Breast epithelium (tissue), 4 donors: ENCODE measurements at places on chromosomes 7 and 10.
A peak's percentile ranks its signal among the peaks of the same experiment; 100 is the strongest.

GRCh38 chr7:47484923-47485639 lies 96.8 kb downstream of the TNS3 start:
- no peak for DNase-seq

DNA sequence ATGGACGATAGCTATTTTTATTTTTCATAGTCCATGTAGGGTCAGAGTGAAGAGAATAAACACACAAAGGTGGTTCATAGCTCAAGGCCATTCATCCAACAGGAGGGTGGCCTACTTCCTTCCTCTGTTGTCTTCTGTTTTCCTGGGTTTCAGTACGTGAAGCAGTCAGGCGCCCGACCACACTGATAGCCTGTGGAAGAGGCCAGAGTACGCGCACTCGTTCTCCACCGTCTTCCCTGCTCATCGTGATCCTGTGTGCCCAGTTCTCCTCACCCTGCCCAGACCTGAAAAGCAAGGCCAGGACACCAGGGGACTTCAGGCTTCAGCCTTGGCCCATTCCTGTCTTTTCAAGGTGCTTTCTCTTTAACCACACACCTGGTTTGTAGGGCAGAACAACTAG lies 134.7 kb downstream of the GLCCI1 start:
- DNase-seq: no peak

DNA sequence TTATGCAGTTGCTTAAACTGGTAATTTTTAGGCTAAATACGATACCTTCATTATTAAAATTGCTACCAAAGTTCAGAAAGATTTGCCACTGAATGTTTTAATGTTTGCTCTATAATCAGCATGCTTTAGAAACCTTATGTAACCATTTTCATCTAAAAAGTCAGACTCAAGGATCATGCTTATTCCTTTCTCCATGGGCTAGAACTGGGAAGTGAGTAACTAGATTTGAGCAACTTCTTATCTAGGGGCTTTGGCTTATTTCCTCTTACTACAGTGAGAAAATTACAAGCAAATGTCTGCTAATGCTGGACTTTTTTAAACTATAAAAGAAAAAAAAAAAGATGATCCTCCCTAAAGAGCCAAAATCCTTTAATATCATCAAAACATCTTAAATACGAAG lies 215.9 kb downstream of the CRPPA start:
- DNase-seq: no peak

DNA sequence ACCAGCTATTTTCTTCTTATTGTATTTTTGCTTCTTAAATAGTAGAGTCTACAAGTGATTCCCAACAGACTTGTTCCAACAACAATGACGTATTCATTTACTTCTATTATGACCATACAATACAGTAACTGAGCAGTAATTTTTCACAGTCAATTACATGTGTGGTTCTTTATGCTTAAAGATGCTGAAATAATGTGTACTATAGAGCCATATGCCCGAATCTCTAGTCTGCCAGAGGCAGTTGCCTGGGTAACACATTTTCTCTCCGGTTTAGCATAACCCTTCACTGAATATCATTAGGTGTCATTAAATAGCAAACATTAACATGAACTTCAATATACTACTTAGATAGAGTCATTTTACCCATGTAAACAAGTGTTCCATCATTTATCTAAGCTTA lies 75.0 kb downstream of the SLC25A13 start:
- DNase-seq: no peak

- DNase-seq: no peak
Measured at GRCh38 chr7:106819546-106819945, 45.5 kb upstream of the PIK3CG start.

- DNase-seq: no peak
Measured at GRCh38 chr7:150967349-150967748, 10.8 kb downstream of the KCNH2 start.

GRCh38 chr10:125350519-125350918 lies 190.2 kb upstream of the CTBP2 start:
- no peak for DNase-seq

- DNase-seq: no peak
Measured at GRCh38 chr10:102783568-102783967, 39.8 kb downstream of the WBP1L start.

- DNase-seq: no peak
Measured at GRCh38 chr7:31020652-31021051, 31.5 kb upstream of the ADCYAP1R1 start.

DNA sequence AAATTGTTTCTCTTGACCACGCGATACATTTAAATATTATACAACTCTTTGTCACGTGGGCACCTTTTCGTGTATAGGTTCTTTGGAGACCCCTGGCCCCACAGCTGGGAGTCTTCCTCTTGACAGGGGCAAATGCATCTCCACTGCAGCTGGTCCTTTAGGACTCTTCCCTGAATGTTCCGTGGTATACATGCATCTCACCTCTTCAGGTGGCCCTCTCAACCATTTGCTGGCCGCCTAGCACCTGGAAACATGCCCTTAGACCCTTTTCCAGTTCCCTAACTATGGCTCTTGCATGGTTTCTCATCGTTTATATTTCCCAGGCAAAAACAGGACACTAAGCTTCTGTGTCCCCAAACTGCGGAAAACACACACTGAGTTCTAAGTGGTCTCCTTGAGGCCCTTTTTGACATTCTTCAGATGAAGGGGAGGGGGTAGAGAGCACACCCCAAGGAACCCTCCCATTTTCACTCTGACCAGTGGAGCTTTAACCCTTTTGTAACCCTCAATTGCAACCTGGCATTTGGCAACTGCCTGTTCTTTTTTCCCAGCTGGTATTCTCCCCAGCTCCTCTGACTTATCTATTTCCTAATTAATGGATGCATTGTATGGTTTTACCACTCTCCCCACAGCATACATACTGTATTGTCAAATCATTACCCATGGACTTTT lies 20.6 kb downstream of the HNRNPA2B1 start:
- no peak for DNase-seq

DNA sequence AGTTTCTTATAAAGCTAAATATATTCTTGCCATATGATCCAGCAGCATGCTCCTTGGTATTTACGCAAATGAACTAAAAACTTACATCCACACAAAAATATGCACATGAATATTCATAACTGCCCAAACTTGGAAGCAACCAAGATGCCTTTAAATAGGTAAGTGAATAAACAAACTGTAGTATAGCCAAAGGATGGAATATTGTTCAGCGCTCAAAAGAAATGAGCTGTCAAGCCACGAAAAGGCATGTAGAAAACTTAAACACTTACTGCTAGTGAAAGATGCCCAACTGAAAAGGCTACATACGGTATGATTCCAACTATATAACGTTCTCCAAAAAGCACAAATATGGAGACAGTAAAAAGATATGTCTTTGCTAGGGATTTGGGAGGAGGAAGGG lies 12.7 kb downstream of the THSD7A start:
- no peak for DNase-seq

- DNase-seq: no peak
Measured at GRCh38 chr7:120272261-120272660, 714 bp upstream of the KCND2 start.

DNA sequence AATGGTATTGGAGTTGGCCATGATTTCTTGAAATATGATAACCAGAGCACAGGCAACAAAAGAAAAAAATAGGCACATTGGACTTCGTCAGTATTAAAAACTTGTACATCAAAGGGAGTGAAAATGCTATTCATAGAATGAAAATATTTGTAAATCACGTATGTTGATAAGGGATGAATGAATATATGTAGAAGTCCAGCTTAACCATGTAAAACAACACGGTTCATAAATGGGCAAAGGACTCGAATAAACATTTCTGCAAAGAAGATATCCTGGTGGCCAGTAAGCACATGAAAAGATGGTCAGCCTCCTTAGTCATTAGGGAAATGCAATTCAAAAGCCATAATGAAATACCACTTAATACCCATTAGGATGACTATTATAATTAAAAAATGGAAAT lies 68.1 kb downstream of the WAC start:
- DNase-seq: no peak

GRCh38 chr7:112866424-112866823 lies 76.2 kb upstream of the TMEM168 start:
- no peak for DNase-seq

- DNase-seq: no peak
Measured at GRCh38 chr10:129579228-129579627, 112.2 kb downstream of the MGMT start.

DNA sequence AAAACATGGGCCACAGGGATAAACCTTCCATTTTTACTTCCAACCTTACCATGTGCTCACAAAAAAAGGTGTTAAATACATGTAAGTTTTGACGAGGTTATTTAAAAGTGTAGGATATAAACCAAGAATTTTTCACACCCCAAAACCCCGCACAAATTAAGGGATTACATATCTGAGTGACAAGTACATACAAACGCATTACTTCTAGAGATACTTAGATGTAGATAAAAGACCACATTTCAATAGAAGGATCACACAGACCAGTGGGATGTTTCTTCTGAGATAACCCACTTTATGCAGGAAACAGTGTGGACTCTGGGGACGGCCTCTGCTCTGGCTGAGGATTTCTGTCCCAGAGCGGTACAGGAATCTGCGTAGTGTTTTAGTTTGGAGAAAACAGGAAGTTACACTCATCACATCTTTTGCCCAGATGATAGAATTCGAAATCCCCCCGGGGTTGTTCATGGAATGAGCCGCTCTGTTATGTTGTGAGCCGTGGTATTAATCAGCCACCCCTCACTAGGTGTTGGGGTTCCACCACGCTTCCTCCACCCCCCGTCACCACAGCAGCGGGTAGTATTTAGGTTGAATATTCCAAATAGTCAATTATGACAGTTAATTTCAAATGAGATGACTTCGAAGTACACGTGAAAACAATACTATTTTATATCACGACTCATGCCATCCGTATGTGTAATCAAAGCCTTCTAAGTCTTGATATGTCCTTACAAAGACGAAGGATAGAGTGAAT lies 1.3 kb upstream of the CUL1 start:
- peak; percentile 25 for DNase-seq

DNA sequence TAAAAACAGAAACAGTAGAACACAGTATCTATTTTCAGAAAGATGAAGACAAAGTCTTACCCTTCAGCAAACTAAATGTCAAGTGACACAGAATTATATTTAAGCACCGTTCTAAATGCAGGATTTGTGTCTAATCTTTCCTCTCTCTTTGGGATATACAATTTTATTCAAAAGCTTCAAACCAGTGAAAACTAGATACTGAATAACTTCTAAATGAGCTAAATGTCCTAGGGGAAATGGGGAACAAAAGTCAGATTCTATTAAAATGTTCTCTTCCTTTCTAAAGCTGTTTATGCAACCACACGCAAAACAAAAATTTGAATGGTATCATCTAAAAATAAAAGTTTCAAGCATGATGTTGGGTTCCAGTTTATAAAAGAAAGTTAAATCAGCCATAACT lies 136.4 kb upstream of the AOAH start:
- no peak for DNase-seq

GRCh38 chr7:43851805-43852204 lies 17.5 kb downstream of the MRPS24 start:
- no peak for DNase-seq

DNA sequence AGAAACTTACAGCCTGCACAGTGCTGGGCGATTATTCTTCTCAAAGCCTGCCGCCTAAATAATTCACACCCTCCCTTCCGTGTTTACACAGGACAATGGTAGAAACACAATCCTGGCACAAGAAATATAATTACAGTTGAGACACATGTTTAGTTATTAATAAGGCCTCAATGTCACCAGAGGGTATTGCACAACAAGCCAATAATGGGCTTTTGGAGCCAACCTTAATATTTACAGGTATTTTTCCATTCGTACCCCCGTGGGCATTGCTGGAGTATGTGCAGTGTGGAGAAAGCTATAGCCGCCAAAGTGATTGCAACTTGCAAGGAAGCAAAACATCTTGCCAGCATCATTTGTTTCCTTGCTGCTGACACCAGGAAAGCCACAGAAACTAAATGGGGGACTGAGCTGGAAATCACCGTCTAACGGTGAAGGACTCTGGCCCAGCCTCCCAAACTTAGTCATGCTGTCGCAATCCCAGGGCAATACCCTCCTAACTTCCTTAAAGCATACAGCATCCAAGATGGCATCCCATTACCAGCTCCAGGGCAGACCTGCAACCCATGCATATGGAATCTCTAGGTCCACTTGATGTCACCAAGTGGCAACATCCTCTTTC lies 8.6 kb downstream of the CALN1 start:
- no peak for DNase-seq

GRCh38 chr10:124002391-124003069 lies 90.9 kb downstream of the CHST15 start:
- peak; percentile 37 for DNase-seq

DNA sequence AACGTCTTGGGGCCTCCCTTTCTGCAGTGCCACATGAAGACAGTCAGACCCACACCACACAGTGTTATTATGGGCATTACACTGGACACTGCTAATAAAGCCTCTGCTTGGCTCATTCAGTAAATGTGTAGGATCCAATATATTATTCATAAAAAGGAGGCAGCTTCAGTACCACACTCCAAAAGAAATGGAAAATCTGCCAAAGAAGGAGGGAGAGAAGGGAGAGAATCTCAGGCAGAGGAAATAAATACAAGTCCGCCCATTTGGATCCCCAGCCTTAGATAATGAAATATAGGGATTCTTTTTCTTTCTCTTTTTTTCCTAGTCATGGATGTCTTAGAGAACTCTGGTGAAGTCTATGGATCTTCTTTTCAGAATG lies 162.2 kb downstream of the ELMO1 start:
- no peak for DNase-seq

- no peak for DNase-seq
Measured at GRCh38 chr10:75405598-75406461, 4.3 kb upstream of the ZNF503 start.

DNA sequence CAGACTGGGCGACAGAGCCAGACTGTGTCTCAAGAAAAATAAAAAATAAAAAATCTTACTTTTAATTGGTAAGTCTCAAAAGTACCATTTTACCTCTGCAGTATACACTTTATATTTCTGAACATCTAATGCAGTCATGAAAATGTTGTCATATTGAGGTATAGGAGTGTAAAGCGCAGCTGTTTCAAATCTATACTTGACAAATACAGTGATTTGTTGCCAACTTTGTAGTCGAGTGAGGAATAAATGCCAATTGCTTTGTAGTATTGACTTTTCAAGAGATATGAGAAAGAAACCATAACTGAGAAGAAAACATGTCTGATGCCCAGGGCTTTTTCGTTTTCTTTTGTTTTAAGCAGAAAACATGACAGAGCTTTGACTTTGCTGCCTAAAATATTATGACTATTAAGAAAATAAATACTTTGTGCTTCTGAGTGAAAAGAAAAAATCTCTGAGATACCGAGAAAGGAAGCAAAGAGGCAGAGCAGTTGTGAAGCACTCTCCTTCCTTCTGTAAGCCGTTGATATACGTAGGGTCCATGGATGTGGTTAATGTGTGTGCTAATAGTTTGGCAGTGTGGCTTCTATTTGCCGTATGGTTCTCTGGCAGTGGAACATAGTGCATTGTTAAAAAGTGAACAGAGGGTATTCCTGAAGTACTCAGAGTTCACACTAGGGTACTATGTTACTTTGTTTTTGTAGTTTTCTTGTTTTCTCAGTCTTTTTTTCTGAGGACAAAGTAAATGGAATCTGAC lies 38.2 kb downstream of the AVL9 start:
- DNase-seq: no peak

DNA sequence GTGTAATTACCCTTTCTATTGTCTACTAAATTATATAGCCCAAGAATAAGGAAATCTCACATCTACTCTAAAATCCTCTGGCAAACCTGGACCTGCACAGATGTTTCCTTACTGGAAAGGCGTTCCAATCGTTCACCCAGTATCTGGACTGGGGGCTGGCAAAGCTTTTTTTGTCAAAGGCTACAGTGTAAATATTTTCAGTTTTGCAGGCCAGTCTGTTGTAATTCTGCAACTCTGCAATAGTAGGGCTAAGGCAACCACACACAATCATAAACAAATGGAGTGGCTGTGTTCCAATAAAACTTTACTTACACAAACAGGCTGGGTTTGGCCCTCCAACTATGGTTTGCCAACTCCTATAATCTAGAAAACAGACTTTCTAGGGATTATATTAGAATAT lies 56.2 kb downstream of the GLI3 start:
- DNase-seq: no peak
